Stromal cell of bone marrow (primary cell): ENCODE measurements at places on chromosomes 1 and 21.

DNA sequence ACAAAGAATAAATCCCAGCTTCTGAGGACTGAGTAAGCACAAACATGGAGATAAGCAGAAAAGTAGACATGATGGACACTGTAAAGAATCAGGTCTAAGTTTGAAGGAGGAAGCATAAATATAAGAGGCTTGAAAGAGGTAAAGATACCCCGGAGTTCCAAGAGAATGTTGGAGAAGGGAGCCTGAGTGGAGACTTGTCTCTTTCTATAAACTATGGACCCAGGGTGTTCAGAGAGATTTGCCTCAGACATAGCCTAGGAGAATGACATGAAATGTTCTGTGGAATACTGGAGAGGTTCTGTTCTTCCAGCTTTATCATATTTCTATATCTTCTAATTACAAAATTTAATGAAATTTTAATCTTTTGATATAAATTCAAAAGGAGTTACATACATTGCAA, 554.3 kb upstream of the B3GALT2 start:
- DNase-seq = no peak

- no peak for DNase-seq
These were observed 2.7 kb downstream of the ATF3 start for GRCh38 chr1:212611000-212611948.

- peak; percentile 3 for DNase-seq
These were observed 14.4 kb downstream of the TMPRSS3 start for GRCh38 chr21:42381347-42381984.

DNA sequence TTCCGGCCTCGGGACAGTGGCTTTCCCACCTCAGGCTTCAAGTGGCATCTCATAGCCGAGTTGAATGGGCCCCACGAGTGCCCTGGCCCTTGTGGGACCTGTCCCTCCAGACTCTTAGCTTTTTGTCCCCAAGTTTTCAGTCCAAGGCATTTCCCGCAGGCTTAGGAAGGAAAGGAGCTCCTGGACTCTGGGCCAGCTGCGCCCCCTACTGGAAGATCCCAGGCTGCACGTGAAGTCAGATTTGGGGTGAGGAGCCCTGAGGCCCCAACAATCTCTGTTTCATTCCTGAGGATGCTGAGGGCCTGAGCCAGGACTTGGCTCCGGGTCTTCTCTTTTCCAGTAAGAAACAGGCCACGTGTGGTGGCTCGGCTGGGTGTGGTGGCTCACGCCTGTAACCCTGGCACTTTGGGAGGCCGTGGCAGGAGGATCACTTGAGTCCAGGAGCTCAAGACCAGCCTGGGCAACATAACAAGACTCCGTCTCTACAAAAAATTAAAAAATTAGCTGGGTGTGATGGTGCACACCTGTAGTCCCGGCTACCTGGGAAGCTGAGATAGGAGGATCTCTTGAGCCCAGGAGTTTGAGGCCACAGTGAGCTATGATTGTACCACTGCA, 67.4 kb downstream of the ARHGEF10L start:
- DNase-seq = peak; percentile 54

- no peak for DNase-seq
These were observed 10.7 kb upstream of the SLC2A5 start for GRCh38 chr1:9079988-9080704.

- DNase-seq = no peak
These were observed 15.7 kb downstream of the ASPM start for GRCh38 chr1:197130677-197131304.

GRCh38 chr1:1564268-1564667, 10.4 kb downstream of the SSU72 start:
- DNase-seq = no peak

- DNase-seq = no peak
These were observed 124.4 kb downstream of the HUNK start for GRCh38 chr21:31997191-31997590.

GRCh38 chr1:236896716-236897115, 101.6 kb downstream of the MTR start:
- no peak for DNase-seq

GRCh38 chr1:72296501-72296900, 14.2 kb upstream of the NEGR1 start:
- no peak for DNase-seq

GRCh38 chr1:178847396-178847849, 23.5 kb downstream of the ANGPTL1 start:
- no peak for DNase-seq

DNA sequence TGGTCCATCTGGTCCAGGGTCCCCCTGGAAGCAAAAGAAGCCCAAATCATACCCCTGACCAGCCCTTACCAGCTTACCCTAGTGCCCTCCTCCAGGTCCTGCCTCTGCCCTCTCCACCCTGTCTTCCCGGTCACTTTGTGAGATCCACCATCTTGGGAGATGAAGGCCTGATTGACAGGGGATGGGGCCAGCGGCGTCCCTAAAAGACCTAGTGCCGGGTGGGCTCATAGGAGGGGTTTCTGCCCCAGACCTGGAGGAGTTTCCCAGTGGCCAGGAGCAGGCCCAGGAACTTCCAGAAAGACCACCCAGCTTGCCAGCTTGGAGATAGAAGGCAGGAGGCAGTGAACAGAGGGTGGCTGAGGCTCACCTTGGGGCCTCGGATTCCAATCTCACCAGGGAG, 5.4 kb downstream of the COL9A2 start:
- DNase-seq = no peak

DNA sequence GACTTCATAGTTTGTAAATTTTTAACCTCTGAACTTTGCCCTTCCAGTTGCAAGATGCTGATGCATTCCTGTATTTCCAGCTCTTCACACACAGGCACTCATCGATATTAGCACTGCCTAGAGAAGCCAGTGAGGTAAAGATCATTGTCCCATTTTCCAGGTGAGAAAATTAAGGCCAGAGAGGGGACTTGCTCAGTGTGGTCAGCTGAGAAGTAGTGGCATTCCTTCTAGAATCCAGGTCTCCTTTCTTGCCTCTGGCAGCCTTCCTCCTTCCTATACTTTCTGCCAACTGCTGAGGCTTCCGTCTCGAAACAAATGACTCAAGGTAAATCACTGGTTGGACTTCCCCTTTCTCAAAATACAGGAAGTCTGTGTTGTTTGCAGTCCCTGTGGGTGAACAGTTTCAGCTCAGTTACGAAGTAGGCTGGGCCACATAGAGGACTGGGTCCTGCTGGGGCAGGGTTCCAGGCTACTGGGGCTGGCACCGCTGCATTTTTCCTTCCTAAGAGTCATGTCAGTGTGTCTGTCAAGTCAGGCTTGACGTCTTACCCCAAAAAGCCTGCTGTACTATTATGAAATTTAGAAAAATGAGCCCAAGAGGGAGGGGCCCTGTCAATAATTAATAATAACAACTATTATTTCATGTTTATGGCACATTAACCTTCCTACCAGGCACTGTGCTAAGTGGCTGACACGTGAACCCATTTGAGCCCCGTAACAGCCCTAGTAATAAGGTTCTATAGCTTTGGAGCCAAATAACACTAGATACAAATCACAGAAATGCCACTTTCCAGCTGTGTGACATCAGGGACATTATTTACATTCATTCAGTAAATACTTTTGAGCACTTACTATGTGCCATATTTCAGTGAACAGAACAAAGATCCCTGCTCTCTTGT, 16.6 kb upstream of the RNF19B start:
- DNase-seq = peak; percentile 69

DNA sequence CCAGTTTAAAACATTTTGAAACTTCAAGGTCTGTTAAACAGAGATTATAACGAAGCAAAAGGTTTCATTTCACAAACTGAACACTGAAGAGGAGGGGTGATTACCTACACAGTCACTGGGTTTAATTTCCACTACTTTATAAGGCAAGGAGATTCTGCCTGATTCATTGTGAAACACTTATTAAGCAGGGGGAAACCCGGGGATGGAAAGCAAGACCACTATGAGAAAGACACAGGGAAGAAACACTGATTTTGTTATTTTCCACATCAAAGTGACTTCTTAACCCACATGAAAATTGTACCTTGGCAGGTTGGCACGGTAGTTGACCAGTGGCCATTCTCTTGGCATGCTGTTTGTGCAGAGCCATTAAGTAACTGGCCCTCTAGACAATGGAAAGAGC, 8.1 kb upstream of the F5 start:
- no peak for DNase-seq

DNA sequence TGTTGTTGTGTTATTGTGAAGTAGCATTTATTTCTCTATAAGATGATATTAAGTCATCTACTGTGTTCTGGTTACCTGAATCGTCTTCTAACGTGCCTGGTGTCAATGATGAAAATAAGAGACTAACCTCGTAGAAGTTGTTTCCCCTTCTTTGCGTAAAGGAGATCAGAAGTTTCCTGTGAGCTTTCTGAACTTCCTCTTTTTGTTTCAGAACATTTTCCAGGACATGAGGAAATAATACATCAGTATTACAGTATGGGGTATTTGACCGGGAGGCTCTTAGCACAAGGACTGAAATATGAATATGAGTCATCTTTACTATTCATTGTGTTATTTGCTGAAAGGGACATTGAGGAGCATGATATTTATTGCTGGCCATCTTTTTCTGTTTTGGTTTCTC, 1.3 kb downstream of the ST6GALNAC3 start:
- DNase-seq = no peak
